Urinary bladder (tissue), 4 donors: ENCODE measurements at places on chromosomes 16 and 17. TPM values are rescaled to one million over a fixed set of nuclear protein-coding genes. Genes with fewer than 3 reads are reported as not detected.

The TMEM98 gene
- total RNA-seq = 79.7 TPM

The CLEC10A gene
- total RNA-seq = 5.0 TPM

The PRM1 gene
- not detected for total RNA-seq

The NT5M gene
- total RNA-seq = 1.6 TPM

DNA sequence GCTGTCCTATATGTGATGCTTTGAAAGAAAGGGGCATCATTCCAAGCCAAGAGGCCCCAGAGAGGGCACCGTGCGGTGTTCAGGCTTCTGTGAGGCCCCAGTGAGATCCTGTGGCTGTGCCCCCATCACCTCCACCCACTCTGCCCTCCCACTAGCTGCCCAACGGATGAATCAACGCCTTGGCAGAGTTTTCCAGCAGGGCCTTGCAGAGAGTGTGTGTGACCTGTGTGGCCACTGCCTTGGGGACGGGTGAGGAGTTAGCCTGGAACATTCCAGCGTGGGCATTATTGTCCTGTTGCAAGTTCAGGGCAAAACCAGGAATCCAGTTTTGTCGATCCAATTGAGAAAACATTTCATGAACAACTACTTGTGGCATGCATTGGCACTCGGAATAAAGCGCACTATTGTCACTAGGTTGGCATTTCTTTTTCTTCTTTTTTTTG lies 53.7 kb downstream of the SF3B3 start:
- DNase-seq = no peak

- peak; percentile 62 for DNase-seq
Observed at GRCh38 chr17:81119223-81120148, 45.8 kb upstream of the PVALEF start.

DNA sequence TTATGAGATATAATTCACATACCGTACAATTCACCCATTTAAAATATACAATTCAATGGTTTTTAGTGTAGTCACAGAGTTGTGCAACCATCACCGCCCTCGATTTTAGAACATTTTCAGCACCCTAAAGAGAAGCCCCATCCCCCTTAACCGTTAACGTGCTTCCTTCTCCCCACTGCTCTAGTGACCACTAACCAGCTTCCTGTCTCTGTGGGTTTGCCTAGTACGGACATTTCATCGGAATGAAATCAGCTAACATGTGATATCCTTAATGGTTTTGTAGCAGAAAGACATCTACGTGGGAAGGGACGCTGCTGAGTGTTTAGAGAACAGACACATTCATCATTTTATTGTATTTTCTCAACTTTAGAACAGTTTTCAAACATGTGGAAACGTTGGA lies 80.8 kb upstream of the HSBP1 start:
- DNase-seq = no peak

GRCh38 chr16:35173295-35173694 lies 1713.9 kb downstream of the TP53TG3F start:
- DNase-seq = no peak

DNA sequence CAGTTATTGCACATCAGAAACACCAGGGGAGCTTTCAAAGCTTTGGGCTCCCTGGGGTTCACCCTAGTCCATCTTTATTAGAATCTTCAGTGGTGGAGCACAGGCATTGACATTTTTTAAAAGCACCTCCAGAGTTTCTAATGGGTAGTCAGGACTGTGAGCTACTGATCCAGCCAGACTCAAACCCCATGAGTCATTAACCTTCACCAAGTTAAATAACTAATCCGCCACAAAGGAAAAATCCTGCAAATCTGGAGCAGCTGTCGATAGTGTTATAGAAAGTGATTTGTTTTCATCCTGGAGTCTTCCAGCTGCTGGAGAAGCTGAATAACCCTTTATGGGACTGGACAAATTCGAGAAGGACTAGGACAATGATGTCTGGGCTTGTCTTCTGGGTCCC lies 93.2 kb upstream of the PIRT start:
- DNase-seq = no peak

DNA sequence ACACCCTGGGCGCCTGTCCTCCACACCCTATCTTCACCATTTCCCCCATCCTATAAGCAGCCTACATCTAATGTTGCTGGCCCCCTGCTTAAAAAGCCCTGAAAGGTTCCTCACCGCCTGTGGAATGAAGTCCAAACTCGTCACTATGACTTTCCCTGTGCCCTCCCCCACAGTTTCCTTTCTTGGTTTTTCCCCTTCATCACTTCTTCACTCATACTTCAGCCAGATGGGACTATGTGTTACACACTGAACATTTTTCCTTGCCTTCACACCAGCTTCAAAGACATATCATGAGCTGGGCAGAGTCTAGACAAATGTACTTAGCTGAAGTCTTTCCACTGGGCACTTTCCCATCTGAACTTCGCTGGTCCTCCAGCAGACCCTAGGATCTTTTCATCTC lies 1.5 kb upstream of the MARCHF10 start:
- DNase-seq = no peak

DNA sequence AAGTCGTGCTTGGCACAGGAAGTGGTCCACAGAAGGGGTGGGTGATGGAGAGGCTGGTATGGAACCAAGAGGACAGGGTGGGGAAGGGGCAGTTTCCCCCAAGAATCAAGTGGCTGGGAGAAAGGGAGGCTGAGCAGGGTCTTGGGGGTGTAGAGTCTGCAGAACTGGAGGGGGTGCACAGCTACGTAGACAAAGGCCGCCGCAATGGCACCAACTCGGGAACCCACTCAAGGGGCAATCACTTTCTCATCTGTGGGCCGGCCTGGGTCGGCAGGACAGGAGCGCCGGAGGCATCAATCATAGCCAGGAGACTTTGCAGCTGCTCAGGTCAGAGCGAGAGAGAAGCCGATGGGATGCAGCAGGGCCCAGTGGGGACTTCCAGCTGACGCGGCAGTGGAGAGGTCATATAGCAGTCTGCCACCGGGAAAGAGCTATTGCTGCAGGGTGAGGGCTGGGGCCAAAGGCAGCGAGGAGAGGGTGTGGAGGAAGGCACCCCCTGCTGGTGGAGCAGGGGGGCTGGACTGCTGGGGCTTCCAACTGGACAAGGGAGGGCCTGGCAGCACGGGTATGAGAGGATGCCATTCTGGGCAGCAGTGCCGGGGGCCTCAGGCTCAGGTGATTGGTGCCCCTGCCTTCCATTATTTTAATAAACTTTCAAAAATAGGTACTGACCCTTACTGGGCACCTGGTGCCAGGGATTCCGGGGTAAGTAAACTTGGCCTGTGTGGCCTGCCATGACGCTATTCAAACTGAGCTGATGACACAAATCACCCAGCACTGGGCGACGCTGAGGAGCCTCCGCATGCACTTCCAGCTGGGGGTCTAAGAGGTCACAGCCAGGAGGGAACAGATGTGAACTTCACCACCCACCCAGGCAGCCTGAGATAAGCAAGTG lies 52.5 kb upstream of the MTSS2 start:
- DNase-seq = no peak

DNA sequence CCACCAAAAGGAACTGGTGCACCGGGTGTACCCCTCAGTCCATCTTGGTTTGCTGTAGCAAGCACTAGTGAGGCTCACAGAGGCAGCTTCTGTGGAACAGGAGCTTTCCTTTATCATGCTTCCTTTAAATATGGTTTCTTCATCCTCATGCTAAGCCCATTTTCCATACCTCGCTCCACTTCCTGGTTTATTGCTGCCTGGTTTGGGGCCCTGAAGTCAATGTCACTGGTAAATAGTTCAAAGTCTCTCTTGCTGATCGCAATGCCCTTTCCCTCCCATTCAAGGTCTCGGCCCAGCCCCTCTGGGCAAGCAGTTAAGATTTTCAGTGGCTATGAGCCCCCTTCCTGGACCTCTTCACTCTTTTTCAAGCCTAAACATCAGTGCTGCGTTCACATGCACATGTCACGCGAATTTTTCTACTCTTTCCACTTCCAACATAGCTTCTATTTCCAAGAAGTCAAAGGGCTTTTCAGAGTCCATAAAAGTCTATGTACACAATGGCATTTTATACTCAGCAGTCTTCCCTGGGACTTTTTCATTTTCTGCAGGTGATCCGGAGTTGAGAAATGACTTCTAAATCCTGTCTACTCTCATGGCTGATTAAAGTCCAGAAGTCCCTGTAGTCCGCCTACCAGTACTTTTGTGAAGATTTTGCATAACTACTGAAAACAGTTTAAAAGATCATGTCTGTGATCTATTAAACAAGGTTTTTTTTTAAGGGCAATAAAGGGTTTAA lies 323.8 kb upstream of the ZFHX3 start:
- DNase-seq = no peak

GRCh38 chr17:80119271-80119791 lies 17.9 kb downstream of the GAA start:
- no peak for DNase-seq

GRCh38 chr17:21106316-21106715 lies 20.4 kb upstream of the DHRS7B start:
- no peak for DNase-seq

DNA sequence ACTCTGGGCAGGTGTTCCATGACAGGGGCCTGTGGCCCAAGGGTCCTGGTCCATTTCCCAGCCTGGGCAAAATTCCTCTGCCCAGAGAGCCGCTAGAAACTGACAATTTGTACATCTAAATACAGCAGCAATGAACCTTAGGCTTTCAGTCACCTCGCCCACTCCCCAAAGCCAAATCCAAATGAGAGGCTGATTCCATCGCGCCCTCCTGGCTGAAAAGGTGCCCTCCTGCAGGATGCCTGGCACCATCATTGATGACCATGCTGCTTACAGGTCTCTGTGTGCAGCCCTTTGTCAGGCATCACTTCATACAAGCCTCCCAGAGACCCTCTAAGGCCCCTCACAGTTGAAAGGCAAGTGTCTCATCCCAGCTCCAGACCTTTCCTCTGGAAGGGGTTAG lies 114.7 kb downstream of the C16orf78 start:
- DNase-seq = no peak

DNA sequence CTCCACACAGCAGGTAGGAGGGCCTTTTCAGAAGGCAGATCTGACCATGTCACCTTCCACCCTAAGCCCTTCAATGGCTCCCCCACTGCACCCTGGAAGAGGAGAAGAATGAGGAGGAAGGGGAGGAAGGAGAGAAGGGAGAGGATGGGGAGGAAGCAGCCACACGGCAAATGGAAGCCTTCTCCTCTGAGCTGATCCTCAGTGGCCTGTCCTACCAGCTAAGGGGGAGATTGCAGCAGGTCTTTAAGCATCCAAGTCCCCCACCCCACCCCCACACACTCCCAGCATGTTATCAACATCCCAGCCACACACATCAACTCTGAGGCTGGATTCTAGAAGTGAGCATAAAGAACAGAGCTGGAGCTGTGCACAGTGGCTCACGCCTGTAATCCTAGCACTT lies 46.2 kb upstream of the RBFOX3 start:
- no peak for DNase-seq

DNA sequence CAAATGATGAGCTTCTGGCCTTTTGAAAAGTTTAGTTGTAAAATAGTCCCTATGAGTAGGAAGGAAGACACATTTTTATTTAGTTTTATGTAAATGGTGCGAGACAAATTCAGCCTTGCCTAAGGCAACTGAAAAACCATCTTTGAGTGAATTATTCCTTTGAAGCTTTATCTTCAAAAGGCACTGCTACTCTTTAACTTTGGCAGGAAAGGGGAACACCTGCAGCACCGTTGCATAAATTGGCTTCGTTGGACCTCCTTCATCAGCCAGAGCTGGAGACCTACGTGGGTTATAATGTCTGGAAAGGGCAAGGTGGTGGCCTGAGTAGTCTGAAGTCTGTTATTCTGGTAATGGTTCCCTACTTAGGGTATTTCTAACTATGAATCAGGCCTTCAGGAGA lies 373.5 kb downstream of the KCNJ2 start:
- DNase-seq = no peak

- DNase-seq = no peak
Observed at GRCh38 chr16:57061084-57061905, 31.1 kb upstream of the CPNE2 start.
